Lung microvascular endothelial cell (primary cell): ENCODE measurements at places on chromosomes 2 and 18. TPM values are rescaled to one million over a fixed set of nuclear protein-coding genes. Genes with fewer than 3 reads are reported as not detected.

The STPG4 gene
- 0.20 TPM in 1 of 2 replicates, not detected in the other for total RNA-seq

The BMPR2 gene
- total RNA-seq = 34.4 and 41.7 TPM in 2 replicates

The CELF4 gene
- not detected in 2 replicates for total RNA-seq

The CFC1B gene
- total RNA-seq = not detected in 2 replicates

The ANKRD53 gene
- 0.20 and 0.22 TPM in 2 replicates for total RNA-seq

The SALL3 gene
- not detected in 2 replicates for total RNA-seq

The ANKRD36C gene
- total RNA-seq = 15.9 and 20.2 TPM in 2 replicates
